ENCODE measurements at places on chromosomes 5 and 9.
A peak's percentile ranks its signal among the peaks of the same experiment; 100 is the strongest.

- DNase-seq: no peak
Observed at GRCh38 chr5:56303511-56303910, 70.4 kb upstream of the ANKRD55 start.

DNA sequence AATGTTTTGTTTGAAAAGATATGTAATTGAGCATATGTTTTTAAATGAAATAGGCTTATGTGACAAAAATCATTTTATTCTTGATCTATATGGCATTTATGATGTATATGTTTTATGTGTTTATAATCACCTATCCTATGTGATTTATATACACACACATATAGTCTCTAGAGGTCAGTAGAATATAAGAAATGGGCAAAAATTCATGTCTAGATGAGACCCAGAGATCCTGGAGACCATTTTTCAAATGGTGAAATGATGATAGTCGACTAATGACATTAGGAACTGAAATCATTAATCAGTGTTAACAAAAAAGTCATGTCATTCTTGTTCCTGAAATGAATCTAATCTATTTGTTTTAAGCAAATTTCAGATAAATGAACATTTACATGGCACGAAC, 709.2 kb upstream of the WWC1 start:
- no peak for DNase-seq

- DNase-seq: no peak
Observed at GRCh38 chr5:43926923-43927322, 323.9 kb downstream of the NNT start.

DNA sequence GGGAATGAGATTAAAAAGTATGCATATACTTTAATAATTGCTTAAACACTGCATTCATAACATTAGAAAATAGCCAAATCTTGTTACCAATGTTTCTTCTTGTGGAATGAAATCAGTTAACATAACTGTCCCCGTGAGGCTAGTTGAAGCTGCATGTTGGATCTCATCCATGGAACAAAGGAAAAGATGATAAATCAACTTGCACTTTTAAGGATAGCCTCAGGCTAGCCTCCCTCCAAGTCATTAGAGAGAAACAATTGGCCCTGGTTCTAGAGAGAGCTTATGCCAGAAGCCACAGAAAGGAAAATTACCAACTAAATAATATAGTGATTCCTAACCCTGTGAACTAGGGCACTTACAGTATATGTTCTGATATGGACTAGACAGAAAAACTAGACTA, 66.9 kb downstream of the GRIN3A start:
- DNase-seq: no peak

DNA sequence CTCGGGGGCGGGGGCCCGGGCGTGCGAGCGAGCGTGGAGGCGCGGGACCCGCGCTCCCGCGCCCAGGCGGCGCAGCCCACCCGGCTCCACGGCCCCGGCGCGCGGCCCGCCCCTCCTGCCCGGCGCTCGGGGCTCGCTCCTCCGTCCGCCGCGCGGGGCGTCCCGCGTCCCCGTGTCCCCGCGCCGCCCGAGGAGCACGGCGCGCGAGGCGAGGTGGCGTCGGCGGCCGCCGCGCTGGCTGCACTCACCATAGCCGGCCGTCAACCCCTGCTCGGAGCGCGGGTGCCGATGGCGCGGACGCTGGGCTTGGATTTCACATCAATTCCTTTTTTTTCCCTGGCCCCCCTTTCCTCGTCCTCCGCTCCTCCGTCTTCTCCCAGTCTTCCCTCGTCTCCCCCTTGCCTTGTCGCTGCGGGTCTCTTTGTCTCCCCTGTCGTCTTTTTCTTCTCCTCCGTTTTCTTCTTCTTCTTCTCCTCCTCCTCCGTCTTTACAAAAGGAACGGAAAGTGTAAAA, 494 bp downstream of the PTCH1 start:
- DNase-seq: no peak

- no peak for DNase-seq
Observed at GRCh38 chr5:127203818-127204217, 86.8 kb upstream of the MEGF10 start.

GRCh38 chr5:133121611-133122150, 69.9 kb downstream of the HSPA4 start:
- no peak for DNase-seq

DNA sequence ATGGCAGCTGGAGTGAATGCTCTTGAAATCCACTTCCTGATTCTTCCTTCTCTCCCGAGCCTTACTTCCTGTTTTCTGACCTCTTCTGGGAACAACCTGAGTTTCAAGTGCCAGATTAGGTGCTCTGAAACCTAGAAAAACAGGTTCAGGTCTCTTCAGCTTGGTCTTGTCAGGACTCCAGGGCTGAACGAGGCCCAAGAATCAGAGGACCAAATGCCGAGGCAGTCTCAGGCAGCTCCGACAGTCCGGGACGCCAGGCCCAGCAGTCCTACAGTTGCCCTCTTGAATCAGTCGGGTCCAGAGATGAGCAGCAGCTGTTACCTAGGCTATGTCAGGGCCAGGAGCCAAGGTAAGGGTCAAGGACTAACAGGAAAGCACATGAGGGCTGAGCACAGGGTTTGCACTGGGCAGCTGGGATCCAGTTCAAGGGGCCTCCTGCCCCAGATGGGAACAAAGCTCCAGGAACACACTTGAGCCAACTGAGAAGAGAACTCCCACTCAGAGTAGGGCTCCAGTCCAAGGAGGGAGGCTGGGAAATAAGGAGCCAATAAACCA, 38.3 kb upstream of the ADRA1B start:
- DNase-seq: no peak

- no peak for DNase-seq
Observed at GRCh38 chr9:81132796-81133195, 556.6 kb downstream of the TLE1 start.

- no peak for DNase-seq
Observed at GRCh38 chr5:98474782-98475181, 298.7 kb upstream of the RGMB start.

GRCh38 chr5:52727576-52727975, 60.1 kb upstream of the ITGA1 start:
- no peak for DNase-seq

DNA sequence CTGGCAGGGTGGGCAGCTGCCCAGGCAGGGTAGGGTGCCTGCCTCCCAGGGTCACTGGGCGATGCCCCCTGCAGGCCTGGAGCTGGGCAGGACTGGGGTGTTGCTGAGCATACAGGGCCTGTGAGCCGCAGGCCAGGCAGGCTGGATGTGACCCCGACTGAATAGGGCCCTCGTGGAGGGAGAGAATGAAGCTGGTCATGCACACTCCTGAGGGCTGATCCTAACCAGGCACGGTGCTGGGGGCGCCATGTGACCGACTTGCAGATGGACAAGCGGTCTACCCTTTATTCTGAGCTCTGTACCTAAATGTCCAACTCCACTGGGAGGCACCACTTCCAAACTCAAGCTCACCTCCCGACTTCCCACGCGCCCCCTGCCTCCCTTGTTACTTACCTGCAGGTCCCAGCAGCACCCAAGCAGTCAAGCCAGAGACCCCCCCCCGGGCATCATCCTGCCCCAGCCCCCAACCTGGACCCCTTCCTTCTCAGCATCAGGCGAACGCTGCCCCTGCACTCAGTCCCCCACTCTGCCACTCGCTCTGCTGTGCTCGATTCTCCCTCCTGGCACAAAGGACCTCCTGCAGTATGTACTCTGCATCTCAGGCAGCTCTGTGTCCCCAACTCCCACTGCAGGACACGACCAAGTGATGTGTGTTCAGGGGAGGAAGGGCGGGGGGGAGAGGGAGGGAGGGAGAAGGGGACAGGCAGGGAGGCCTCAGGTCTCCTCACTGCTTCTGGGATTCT, 76.8 kb upstream of the PHYKPL start:
- DNase-seq: no peak

DNA sequence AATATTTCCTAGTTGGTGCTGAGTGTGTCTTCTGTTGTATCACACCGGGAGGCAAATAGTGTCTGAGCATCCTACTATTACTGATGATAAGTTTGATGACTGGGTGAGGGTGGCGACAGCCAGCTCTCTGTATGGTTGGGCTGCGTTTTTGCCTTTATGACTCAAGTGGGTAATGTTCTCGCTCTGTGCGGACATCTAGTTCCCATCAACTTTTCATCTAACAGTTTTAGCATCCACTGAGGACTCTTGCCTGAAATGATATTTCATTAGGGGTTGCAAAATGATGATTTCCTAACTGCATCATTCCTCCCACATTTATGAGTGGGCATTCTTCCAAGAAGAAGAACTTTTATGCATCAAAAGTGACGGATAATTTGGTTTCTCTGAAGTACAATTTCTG, 26.5 kb downstream of the HMCN2 start:
- DNase-seq: no peak

DNA sequence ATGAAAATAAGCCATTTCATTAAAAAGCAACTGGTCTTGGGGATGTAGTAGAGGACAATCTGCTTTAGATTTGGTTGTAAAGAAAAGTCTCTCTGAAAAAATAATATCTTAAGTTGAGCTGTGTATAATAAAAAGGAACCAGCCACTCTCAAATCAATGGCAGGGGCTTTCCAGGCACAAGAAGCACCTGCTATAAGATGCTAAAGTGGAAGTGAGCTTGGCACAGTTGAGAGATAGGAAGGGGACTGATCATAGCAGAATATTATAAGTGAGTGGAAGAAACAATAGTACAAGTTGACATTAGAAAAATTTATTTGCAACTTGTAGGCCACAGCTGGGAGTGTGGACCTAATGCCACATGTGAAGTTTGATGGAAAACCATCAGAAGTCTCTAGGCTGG, 28.1 kb upstream of the SPINK5 start:
- no peak for DNase-seq

- DNase-seq: no peak
Observed at GRCh38 chr9:37905131-37905505, 1.2 kb upstream of the SLC25A51 start.

DNA sequence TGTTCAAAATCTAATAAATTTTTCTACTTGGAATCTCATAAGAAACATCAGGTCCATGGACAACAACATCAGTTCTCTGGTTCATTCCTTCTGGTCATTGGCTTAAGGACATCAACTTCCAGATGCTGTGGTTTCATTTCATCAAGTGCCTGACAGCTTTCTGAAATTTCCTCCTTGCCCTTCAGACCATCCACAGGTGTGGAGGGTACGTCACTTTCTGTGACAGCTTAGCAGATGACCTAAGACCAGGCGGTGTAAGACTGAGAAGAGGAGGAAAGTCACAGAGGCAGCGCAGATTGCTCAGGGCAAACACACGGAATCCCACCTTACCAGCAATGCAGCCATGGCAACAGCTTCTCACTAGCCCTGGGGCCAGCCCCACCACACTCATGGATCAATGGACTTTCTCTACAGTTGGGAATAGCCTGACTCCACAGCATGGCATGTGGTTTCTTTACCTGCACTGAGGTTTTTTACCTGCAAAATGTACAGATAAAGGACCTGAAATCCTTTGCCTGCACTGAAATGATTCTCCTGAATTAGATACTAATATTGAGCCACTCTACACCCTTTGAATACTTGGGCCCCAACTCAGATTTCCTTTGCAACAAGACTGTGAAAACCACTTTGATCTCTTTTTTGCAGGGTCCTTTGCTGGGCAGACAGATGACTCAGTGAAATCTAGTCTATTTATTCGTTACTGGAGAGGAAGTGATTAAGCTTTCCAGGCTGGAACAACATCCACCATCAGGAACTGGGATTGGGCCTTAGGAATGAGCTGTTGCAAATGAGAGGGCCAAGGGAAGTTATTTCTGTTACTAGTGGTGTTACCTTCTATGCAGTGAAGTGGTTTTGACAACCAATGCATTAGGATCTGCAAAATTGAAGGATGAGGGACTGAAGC, 26.9 kb downstream of the TICAM2 start:
- DNase-seq: no peak

GRCh38 chr5:115309751-115310370, 13.4 kb upstream of the CCDC112 start:
- peak; percentile 38 for DNase-seq

- DNase-seq: peak; percentile 14
Observed at GRCh38 chr5:127290019-127290945, at the start of gene MEGF10. Gene MEGF10, plus strand, starts transcription at chr5:127290796. Its CDS starts 40,513 bp downstream, at chr5:127331309.

DNA sequence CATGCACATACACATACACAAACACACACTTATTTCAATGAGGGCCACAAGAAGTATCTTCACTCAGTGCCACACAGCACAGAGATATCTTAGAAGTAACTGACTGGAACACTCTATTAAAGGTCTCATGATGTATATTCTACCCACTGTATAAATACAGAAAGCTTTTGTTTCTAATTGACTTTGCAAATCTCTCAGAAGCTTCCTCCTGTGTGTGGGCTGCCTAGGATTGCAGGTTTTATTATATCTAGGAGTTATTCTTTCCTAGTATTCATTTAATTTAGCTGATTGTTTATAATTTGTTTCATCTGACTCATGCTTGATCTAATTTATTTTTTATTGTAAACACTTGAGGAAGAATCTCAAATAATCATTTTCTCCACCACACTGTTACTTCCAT, 262.4 kb upstream of the ACTBL2 start:
- no peak for DNase-seq

DNA sequence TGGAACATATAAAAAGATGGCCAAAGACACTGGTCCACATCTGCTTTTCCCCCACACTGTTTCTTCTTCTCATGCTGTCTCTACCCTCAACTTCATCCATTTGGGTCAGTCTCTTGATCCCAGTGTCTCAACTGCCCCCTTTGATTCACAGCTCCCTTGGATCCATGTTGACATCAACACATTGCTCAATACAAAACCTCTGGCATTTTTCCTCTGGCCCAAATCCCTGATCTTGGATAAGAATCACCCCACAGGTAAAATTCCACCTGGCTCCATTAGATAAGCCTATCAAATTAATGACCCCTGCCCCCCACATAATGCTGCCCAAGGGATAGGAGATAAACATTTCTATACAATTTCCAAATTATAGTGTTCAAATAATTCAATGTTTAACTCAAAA, 229.8 kb downstream of the TLE1 start:
- DNase-seq: no peak

GRCh38 chr5:4969351-4969750, 170.8 kb upstream of the ADAMTS16 start:
- no peak for DNase-seq

- no peak for DNase-seq
Observed at GRCh38 chr9:114423181-114423580, 35.4 kb upstream of the AKNA start.

DNA sequence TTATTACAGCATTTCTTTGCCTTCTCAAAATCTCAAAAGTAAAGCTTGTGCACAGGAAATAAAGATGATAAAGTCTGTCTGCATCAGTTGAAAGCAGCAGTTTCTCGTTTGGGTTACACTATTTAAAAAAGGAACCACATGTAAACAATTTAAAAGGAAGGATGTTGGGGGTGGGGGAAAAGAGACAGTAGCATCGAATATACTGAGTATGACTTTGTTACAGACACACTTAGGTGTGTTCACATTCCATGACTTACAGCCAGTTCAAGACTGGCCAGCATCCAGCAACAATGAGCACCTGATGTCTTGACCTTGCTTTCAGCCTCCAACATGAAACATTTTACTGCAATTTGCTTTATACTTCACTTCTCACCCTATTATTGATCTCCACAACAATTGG, 8.7 kb downstream of the GAPT start:
- DNase-seq: no peak

GRCh38 chr9:75927356-75927755, 36.9 kb downstream of the PCSK5 start:
- DNase-seq: no peak

DNA sequence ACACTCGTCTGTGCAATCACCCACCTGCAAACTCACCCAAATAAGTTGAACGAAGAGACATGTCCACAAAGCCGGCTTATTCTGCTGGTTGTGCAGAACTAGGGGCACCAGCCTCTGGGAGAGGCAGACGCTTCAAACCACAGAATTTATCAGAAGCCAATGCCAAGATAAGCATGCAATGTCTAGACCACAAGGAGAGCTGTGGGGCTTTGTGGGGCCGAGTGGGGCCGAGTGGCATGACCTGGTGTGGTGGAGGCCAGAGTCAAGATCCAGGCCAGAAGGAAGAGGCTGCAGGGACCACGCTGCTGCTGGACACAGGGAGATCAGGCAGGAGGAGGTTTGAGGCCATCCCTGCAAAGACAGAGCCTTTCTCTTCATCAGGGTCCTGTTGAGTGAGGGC, 259.0 kb downstream of the IRX2 start:
- no peak for DNase-seq

Data from activated CD4-positive, alpha-beta T cell treated with anti-CD3 and anti-CD28 coated beads, Interleukin-2, Interleukin-6, amounts not matched to agents 100 ng/mL and 50 ng/mL, durations not matched to agents 16 hours and 8 hours (primary cell).